ENCODE measurements at places on chromosomes 1 and 21.

DNA sequence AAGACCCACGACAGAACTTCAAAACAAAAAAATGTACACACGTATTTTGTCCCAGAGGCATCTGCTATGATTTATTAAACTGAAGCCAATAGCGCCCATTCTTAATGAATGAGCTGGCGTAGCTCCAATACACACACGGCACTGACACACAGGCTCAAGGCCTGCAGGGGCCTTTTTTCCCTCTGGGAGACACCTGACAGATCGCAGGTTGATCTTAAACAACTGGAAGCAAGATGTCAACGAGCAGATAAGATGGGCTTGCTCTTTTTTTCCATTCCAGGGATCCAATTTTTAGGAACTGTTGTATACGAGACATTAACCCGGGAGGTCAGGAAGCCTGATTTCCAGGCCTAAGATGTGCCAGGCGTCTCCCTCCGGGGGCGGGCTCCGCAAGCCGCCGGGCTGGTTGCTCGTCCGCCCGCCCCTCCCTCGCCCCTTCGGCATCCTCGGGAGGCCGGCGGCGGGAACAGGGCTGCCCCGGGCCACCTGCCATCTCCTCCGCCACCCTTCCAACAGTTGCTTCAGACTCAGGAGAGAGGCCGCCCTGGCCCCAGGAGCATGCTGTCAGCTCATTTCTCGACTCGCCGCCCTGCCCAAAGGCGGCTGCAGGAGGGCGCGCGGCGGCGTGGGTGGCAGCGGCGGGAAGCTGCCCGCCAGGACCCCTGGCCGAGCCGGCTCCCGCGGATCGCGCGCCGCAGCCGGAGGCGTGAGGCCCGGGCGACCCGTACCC, 735 bp downstream of the TTC13 start:
- DNase-seq = no peak

DNA sequence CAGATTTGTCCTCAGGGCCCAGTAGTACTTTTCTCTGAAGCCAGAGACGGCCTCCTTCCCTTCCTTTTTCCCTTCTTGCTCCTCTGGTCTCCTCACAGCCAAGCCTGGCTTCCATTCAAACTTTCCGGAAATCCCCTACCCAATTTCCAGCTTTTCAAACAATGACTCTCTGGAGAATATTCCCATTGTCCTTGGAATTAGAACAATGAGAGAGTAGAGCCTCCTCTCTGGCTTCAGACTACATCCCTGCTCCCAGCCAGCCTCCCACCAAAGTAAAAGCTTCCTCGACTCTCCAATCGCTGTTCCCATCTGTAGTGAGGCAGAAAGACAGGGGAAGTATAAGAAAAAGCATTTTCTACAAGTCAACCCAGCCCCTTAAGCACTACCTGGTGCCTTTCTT, 77.7 kb upstream of the SOX13 start:
- no peak for DNase-seq

GRCh38 chr1:27361553-27361952, 5.2 kb downstream of the MAP3K6 start:
- no peak for DNase-seq

DNA sequence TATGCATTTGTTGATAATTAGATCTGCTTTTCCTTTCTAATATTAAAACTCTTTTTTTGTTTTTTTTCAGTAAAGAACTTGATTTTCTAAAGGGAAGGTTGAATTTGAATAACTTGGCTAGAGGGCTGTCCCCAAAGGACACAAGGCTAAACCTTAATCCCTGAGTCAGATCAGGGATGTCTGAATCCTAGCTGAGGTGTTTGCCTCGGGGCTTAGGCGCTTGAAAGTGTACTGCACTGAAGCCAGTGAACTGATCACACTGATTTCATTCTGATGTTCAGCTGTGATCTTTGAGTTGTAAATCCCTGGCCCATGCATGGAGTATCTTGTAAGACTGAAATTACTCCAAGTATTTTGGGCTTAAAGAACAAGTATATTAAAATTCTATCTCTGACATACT, 42.8 kb downstream of the MTR start:
- DNase-seq = no peak

- no peak for DNase-seq
Measured at GRCh38 chr1:76048219-76048618, 26.3 kb upstream of the ST6GALNAC3 start.

GRCh38 chr1:48681476-48682305, 95.0 kb downstream of the BEND5 start:
- DNase-seq = no peak

GRCh38 chr1:78047631-78048030, 1.9 kb downstream of the GIPC2 start:
- DNase-seq = no peak

DNA sequence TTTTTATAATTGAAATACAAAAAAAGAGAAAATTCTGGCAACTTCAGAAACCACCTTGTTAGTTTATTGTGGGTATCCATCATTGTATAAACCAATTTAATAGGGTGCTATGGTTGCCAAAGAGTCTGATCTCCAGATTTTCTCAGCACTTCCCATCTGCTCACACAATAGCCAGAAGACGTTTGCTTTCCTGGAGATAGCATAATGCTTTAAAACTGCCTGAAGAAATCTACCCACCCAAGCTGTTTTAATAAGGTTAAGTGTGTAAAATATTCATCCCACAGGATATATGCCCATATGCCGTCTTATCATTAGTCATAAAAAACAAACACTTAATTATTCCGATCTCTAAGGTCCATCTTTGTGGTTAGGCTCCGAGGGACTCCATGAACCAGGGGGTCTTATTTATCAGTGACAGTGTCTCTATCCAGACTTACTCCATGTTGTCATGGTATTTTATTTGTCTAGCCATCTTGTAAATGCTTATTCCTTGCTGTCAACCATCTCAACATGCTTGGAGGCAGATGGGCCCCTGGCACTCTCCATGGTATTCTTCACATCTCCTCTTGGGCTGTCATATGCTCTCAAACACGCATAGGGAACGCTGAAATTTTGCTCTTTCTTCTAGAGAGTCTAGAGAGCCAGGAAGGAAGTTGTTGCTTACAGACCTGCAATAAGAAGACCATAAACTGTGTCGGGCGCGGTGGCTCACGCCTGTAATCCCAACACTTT, 58.5 kb downstream of the MAP10 start:
- DNase-seq = no peak

DNA sequence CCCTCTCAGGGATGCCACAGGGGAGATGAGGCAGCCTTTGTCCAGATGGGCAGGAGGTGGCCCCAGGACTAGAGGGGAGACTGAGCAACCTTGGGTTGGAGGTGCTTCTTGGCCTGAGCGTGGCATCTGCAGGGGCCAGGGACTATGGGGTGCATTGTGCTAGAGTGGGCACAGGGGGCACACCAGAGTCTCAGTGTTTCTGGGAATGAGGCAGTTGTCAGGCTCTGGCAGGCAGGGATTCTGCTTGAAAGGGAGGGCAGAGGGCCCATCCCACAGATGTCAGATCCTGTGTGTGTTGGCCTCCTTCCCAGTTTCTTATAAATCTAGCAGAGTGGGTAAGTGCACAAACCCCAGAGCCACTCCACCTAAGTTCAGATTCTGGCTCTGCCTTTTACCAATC, 13.7 kb downstream of the LGR6 start:
- no peak for DNase-seq

DNA sequence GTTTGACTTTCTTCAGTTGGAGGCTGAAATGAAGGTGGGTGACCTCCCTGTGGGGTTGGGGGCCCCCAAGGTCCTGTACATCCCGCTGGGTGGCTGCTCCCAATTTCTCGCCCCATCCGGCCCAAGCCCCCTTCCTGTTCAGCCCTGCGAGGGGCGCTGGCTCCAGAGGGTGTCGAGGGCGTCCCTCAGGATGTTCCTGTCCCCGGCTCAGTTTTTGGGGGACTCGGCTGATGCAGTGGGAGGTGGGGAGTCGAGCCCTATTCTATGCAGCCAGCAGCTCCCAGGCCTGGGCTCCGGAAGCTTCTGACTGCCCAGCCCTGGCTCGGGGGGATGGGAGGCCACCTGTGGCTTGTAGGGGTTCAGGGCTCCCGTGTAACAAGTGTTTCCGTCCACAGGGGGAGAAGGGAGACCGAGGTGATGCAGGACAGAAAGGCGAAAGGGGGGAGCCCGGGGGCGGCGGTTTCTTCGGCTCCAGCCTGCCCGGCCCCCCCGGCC, 38.2 kb downstream of the SLC19A1 start:
- no peak for DNase-seq

DNA sequence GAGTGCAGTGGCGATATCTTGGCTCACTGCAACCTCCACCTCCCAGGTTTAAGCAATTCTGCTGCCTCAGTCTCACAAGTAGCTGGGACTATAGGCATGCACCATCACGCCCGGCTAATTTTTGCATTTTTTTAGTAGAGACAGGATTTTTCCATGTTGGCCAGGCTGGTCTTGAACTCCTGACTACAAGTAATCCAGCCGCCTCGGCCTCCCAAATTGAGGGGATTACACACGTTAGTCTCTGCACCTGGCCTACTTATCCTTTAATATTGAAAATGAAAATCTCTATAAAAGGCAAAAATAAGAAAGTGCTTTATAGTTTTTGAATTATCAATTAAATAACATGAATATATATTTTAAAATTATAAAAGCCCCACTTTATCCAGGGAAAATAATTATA, 190.6 kb downstream of the DPYD start:
- DNase-seq = no peak

GRCh38 chr1:225253784-225254183, 174.1 kb downstream of the LBR start:
- DNase-seq = no peak

- DNase-seq = no peak
Measured at GRCh38 chr1:110873856-110874255, 908 bp downstream of the CD53 start.

DNA sequence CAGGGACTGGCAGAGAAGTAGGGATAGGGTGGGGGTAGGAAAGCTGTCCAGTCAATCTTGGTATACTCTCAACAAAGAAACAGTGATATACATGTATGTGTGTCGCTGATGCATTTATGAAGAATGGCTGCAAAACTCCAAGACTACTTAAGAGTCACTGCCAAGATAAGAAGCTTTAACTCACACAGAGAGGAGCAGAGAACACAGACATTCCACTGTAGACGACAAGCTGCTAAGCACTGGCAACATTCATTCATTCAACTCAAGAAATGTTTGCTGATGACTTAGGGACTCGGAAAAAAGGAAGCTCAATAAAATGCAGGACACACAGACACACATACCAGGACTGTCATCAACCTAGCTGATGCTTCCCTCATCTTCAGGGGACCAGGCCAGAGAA, 5.5 kb downstream of the CTNNBIP1 start:
- DNase-seq = no peak

GRCh38 chr1:190138266-190138665, 339.4 kb downstream of the BRINP3 start:
- DNase-seq = no peak

DNA sequence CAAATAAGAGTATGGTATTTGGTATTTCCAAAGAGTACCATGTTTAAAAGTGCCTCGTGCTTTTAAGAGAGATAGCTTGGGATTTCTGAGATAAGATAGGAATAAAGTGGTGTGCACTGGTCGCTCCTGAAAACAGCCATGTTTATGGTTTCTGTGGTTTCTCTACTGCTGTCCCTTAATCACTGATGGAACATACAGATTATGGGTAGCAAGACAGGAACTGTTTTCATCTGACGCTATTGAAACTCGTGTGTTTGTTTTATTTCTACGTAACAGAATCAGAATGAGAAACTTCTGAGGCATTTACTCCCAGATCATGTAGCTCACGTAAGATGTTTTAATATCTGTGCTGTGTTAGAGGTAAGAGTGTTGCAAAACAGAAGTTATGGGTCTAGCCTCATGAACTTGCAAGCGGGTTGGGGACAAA, 126.0 kb downstream of the KIAA0319L start:
- no peak for DNase-seq

DNA sequence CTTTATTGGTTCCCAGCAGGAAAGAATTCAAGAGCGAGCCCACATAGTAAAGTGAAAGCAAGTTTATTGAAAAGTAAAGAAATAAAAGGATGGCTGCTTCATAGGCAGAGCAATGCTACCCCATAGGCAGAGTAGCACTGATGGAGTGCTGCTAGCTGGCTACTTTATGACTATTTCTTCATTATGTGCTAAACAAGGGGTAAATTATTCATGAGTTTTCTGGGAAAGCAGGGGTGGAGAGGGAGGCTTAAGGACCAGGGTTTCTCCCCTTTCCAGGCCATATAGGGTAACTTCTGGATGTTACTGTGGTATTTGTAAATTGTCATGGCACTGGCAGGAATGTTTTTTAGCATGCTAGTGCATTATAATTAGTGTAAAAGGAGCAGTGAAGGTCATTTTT, 1271.4 kb downstream of the KCNT2 start:
- no peak for DNase-seq

GRCh38 chr1:16026723-16027484, 5.1 kb downstream of the CLCNKA start:
- no peak for DNase-seq

DNA sequence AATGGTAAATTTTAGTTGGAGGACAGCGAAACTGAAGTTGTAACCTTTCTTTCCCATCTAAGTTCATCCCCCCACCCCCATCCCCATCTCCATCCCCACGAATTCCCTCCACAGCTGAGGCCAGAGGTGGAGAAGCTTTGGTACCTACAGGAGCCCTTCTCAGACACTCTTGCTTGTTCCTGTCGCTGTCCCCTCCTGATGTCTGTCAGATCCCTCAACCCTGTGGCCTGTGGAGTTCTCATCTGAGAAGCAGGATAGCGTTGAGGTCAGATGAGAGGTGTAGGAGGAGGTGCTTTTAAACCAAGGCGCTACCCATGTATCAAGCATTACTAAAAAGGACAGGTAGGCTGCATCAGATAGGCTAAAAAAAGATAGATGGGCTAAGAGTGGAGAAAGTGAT, 769 bp downstream of the NTPCR start:
- no peak for DNase-seq

GRCh38 chr1:171107262-171107940, 16.7 kb downstream of the FMO3 start:
- DNase-seq = no peak

DNA sequence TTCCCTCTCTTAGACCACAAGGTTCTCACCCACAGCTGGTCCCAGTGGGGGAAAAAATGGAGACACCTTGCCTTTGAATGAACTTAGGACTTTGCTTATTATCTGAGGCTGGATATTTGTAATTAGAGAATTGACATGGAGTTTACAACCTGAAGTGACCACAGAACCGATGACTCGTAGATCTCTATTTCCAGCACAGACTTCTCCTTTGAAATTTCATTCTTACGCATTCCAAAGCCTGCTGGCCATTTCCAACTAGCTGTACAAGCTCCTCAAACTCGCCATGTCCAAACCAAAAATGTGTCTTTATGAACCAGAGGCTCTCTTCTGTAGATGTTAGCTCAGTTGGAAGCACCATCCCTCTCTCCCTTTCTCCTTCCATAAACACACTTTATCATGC, 12.0 kb downstream of the RAB7B start:
- DNase-seq = no peak

DNA sequence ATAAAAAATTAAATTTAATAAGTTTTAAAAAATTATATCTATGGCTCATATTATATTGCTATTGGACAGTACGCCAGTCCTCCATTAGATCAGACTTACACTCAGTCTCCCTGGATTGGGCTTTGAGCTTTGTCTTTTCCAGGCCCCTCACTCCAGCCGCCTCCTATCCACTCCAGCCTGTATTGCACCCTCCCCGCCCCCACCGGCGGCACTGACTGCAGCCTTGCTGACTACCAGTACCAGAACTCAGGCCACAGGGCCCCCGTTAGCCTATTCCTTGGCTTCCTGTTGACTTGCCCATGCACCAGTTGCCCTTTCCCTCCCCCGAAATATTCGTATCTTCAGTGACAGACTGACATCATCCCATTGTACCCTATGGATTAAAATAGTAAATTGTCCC, 127.9 kb downstream of the CSMD2 start:
- DNase-seq = no peak

- DNase-seq = no peak
Measured at GRCh38 chr1:66290761-66291530, 243.0 kb upstream of the SGIP1 start.

GRCh38 chr1:3902111-3902511, 2.0 kb upstream of the C1orf174 start:
- DNase-seq = no peak

Measured in cerebellar nuclear complex (tissue), 1 donor.